ENCODE measurements at places on chromosomes 12 and 14. TPM values are rescaled to one million over a fixed set of nuclear protein-coding genes. Genes with fewer than 3 reads are reported as not detected.

DNA sequence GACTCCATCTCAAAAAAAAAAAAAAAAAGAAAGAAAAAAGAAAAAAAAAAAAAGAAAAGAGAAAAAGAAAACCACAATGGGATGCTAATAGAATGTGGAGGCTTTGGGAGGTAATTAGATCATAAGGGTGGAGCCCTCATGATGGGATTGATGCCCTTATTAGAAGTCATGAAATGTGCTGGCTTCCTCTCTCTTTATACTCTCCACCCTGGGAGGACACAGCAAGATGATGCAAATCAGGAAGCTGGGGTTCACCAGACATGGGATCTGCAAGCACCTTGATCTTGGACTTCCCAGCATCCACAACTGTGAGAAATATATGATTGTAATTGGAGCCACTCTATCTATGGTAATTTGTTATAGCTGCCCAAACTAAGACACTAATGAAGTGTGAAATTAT lies 13.4 kb upstream of the DRAM1 start:
- H3K4me1 ChIP-seq: peaks cover 33% of the 10 kb centered on the region
- no peaks in the 10 kb centered on the region for H3K27me3 ChIP-seq
- no peak overlapping the region for H3K4me3 ChIP-seq

- H3K27ac ChIP-seq: no peak overlapping the region
- no peaks in the 10 kb centered on the region for H3K4me1 ChIP-seq
- no peak for DNase-seq
- no peak overlapping the region for H3K4me3 ChIP-seq
- no peaks in the 10 kb centered on the region for H3K36me3 ChIP-seq
Observed at GRCh38 chr12:23540572-23540971, 408.9 kb downstream of the SOX5 start.

GRCh38 chr14:36091096-36091495 lies 85.4 kb downstream of the PTCSC3 start:
- no peak overlapping the region for H3K27ac ChIP-seq
- peaks cover 3% of the 10 kb centered on the region for H3K27me3 ChIP-seq
- H3K4me1 ChIP-seq: no peaks in the 10 kb centered on the region
- no peaks in the 10 kb centered on the region for H3K36me3 ChIP-seq

- no peaks in the 10 kb centered on the region for H3K36me3 ChIP-seq
- H3K27ac ChIP-seq: no peak overlapping the region
- peaks cover 13% of the 10 kb centered on the region for H3K27me3 ChIP-seq
- peaks cover 3% of the 10 kb centered on the region for H3K4me1 ChIP-seq
- no peak overlapping the region for H3K4me3 ChIP-seq
- no peak for DNase-seq
Observed at GRCh38 chr12:2332947-2333346, 280.2 kb downstream of the CACNA1C start.

DNA sequence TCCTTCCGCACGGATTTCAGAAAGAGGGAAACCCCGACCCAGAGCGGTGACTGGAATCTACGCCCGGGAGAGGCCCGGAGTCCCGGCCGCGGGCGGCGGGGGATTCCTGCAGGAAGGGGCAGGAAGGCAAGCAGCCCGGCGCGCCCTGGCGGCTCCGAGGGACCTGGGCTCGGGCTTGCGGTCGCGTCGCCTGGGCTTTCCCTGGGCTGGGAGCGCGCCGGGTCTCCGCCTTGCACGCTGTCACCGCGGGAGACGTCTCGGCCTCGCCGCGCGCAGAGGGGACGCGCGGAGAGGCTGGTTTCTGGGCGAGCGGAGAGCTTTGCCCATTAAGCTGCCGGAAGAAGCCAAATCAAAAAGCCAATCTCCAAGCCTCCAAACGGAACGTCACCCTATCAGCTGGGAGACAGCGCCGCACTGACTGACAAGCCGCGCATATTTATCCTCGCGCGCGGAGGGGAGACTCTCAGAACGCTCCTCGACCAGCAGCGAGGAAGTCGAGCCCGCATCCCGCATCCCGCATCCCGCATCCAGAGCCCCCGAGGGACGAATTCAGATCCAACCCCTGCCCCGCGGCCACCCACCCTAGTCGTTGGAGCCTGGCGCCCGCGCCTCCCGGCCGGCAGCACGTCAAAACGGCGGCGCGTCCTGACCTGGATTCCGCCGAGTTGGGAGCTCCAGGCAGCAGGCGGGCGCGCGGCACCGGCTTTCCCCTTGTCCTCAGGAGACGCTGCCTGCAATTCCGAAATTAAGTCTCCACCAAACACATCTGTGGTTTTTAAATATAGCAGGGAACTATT lies at the start of gene SLC8A3:
TSS of gene SLC8A3 (minus strand) at position 293 of the 797 bp plus-strand sequence. CDS start 20,529 bp downstream, outside the sequence.
- peak within 1 kb of the TSS; percentile 77 for H3K27ac ChIP-seq
- peaks cover 53% of the 10 kb centered on the region for H3K27me3 ChIP-seq
- H3K4me3 ChIP-seq: peak within 1 kb of the TSS; percentile 81
- H3K4me1 ChIP-seq: peaks cover 15% of the 10 kb centered on the region
- no peaks in the 10 kb centered on the region for H3K36me3 ChIP-seq
- DNase-seq: peak; percentile 73

DNA sequence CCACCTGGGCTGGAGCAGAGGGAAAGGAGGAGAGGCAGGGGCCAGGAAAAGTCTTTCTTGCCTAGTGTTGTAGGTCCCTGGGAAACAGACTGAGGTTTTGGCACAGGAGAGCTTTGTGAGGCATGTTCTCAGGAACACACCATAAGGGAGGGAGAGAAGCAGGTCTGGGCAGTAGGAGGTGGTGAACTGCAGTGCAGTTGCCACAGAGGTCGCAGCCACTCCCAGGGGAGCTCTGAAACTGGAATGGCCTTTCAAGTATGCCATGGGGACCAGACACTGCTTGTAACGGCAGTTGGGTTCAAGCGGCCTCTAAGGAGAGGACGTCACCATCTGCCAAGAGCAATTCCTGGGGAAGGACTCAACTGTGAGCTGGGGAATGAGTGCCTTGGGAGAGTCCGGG lies 35.4 kb upstream of the NKX2-8 start:
- H3K4me3 ChIP-seq: no peak overlapping the region
- no peak overlapping the region for H3K27ac ChIP-seq
- no peaks in the 10 kb centered on the region for H3K27me3 ChIP-seq
- no peak for DNase-seq
- H3K36me3 ChIP-seq: no peaks in the 10 kb centered on the region

The EXOC3L4 gene
- total RNA-seq: not detected

The NPFF gene
- 0.57 TPM for total RNA-seq

The CIROP gene
- not detected for total RNA-seq

The TEX52 gene
- total RNA-seq: 0.17 TPM

The USP44 gene
- 3.8 TPM for total RNA-seq

All from activated CD4-positive, alpha-beta T cell treated with anti-CD3 and anti-CD28 coated beads, Interleukin-2, amount 10 ng/mL, durations not matched to agents 24 days and 14 days (primary cell).